ENCODE measurements at places on chromosomes 1 and 21.

GRCh38 chr1:241101622-241102021 is 255.4 kb downstream of the RGS7 start:
- no peak for DNase-seq

DNA sequence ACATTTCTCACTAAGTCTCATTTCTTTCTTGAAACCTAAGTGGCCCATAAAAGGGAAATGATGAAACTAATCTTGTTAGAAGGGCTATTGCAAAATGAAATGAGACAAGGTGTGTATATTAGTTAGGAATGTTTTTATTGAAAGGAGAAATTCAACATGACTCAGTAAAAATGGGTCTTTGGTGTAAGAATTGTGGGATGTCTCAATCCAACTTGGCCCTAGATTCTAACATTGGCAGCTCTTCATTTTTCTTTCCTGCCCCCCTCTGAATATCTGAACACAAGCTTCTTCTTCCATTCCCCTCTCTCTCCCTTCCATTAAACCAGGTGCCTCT is 26.8 kb upstream of the TARBP1 start:
- no peak for DNase-seq

- no peak for DNase-seq
These were observed 9.3 kb downstream of the MAP3K21 start for GRCh38 chr1:233336554-233337456.

GRCh38 chr1:6134741-6135510 is 45.2 kb downstream of the CHD5 start:
- no peak for DNase-seq

DNA sequence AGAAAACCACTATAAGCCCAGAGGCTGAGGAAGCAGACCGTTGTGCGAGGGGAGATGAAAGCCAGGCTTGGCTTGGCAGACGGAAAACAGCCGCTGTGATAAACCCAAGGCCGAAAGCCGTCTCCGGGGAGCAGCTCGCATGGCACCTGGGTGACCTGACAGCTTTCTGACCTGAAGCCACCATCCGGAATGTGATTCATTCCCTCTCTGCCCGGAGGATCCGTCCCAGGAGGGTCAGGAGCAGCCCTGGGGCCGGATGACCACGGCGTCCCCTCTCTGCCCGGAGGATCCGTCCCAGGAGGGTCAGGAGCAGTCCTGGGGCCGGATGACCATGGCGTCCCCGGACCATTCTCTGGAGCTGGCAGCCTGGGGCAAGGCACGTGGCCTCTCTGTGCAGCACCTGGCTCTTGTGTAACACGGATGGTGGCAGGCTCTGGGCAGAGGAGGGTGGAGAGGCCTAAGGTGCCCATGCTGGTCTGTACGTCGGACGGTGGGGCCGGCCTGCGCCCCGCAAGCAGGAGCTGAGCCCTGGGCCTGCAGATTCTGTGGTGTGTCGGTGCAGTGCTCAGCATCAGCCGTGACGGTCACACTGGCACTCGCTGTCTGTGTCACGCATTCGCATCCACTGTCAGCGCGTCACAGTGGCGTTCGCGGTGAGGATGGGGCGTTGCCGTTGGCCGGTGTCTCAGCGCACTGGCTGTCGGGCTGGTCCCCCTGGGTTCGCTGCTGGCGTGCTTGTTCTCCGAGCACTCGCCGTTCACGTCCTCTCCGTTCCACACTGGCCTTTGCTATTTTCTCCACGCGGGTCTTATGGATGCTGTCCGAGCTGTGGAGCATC is 50.3 kb downstream of the SLX9 start:
- no peak for DNase-seq
